ENCODE measurements at places on chromosomes 11 and 22.

- no peak for DNase-seq
These were observed 1.5 kb downstream of the PPFIA1 start for GRCh38 chr11:70272009-70272408.

- no peak for DNase-seq
These were observed 184.0 kb upstream of the SORL1-AS1 start for GRCh38 chr11:121636800-121637176.

DNA sequence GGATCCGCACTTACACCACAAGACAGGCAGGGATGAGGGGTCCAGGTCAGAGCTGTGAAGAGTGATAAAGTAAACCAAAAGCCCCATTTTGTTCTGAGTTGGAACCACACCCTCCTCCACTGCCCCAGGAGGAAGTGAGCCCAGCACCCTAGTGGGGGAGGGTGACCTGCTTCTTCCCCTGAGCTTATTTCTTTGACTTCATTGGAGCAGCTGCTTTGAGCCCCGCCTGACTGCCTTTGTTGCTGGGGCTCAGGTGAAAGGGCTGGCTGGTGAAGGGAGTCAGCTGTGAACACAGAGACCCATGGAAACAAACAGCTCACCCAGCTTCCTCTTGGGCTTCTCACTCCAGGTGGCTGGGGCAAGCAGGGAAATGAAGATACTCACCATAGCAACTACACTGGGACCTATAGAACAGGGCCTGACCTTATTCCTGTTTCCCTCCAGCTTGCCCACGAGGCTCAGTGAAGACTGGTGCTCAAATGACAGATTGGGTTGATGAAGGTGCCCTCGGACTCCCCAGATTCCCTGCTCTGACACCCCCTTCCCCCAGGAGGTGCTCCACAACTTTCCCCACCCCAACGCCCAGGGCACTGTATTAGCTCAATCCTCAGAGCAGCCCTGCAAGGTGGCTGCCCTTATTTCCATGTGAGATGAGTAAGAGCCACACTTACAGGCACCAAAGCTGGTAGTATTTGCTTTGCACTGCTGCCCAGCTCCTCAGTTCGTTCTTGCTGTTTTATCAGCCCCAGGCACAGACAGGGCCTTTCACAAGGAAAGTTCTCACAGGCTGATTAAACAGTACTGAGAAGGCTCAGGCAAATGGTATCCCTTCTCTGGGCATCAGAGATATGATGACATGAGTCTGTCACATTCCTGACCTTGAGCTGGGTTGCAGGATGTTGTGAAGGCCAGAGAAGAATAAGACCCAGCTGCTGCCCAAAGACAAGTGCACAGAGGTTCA is 2.4 kb downstream of the UCP2 start:
- peak; percentile 91 for DNase-seq

- no peak for DNase-seq
These were observed 40.8 kb downstream of the COMMD9 start for GRCh38 chr11:36248436-36248835.

DNA sequence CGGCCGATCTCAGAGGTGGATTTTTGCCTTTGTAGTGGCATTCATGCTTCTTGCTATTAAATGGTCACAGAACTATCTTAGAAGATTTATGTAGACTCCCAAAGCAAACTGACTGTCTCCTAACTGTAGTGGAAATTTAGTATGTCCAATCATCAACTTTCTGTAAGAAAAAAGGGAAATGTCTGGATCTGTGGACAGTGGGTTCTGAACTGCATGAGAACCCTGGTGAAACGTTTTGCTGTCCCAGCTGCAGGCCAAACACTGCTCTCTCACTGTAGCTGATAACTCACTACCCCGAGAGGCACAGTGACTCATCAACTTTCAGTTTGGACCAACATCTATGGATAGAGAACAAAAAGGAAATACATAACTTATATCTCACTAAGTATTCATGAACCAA is 387.1 kb downstream of the SOX6 start:
- no peak for DNase-seq

- peak; percentile 46 for DNase-seq
These were observed 25.2 kb downstream of the FLRT1 start for GRCh38 chr11:64060861-64061444.

- DNase-seq: no peak
These were observed 30.2 kb downstream of the MUC15 start for GRCh38 chr11:26541870-26542269.

DNA sequence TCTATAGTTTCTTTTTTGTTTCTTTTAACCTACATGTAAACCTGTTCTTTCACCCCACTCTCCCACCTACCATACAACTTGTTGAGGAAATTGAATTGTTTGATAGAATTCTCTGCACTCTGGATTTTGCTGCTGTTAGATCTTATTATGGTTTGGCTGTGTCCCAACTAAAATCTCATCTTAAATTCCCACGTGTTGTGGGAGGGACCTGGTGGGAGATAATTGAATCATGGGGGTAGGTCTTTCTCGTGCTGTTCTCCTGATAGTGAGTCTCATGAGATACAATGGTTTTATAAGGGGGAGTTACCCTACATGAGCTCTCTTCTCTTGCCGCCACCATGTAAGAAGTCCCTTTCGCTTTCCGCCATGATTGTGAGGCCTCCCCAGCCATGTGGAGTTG is 15.0 kb upstream of the PITPNB start:
- no peak for DNase-seq

DNA sequence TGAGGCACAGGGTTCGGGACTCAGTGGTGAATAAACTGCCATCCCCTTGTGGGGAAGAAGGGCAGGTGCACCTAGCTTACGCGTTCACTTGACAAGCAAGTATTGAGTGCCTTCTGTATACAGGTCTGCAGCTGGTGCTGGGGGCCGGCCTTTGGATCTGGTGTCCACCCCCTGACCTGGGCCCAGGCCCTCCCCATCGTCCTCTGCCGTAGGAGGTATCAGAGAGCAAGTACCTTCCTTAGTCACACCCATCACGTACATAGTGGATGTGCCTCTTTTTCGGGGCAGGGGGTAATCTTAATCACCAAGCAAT is 53.3 kb downstream of the SMIM38 start:
- DNase-seq: no peak

GRCh38 chr11:113655771-113656170 is 50.3 kb downstream of the TMPRSS5 start:
- no peak for DNase-seq

- no peak for DNase-seq
These were observed 977 bp upstream of the PGGHG start for GRCh38 chr11:287821-288477.

GRCh38 chr11:116250155-116250554 is 522.6 kb downstream of the BUD13 start:
- no peak for DNase-seq

- no peak for DNase-seq
These were observed 114.5 kb upstream of the SYT13 start for GRCh38 chr11:45400591-45400990.

GRCh38 chr11:565921-566509 is 5.2 kb downstream of the RASSF7 start:
- no peak for DNase-seq

- DNase-seq: no peak
These were observed 1047.3 kb upstream of the CNTN5 start for GRCh38 chr11:97973352-97973857.

DNA sequence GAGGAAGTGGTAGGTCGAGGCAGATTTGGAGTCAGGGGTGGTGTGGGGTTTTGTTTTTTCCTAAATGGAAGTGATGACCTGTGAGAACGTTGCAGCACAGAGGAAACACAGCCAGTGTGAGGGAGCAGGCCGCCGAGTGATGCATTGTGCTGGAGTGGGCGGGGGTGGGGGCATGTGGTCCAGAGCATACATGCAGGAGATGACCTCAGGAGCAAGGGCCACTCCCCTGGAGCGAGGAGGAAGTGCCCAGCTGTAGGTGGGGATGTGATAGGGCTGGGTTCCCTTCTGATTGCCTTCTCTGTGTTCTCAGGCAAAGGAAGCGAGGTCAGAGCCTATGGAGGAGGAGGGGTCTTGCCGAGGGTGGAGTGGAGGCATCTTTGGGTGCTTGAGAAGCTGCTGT is 81.4 kb downstream of the PPP6R3 start:
- DNase-seq: no peak

DNA sequence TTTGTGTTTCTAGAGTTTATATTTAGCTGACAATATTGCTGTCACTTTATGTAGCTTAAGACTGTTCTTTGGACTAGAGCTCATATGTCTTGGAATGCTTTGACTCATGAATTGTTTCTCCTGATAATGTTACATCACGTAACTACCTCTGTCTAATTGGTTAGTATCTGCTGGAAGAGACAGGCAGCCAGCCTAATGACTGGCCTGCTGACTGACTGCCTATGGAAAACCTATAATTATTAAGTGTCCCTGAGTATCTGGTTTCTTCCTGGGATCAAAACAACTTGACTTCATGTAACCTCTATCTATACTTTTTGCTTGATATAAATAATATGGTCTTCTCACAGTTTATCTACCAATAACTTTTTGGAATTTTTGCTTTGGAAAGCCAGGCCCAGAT is 9.4 kb downstream of the SOX6 start:
- DNase-seq: no peak

DNA sequence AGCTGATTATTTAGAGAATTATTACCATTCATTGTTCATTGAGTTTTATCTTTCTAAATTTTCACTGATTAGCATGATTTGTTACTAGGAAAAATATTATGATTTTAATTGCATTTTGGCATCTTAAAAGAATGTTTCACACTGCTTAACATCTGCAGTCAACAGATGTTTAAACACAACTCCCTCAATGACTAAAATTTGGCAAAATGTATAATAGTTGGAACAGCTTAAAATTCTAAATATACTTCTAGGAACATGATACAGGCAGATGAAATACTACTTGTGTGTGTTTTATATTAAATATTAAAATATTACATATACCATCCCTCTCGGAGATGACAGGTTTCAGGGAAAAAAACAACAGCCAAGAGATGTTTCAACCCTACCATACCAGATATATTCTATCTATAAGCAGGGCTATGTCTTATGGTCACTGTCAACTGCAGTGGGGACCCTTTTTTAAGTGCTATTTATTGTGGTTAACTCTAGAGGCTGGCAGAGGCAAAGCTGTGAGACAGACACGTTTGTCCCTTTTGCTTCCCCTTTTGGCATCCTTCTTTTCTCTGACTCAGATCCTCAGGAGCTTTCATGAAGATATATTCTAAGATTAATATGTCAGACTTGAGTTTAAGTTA is 81.9 kb downstream of the BDNF start:
- DNase-seq: no peak

GRCh38 chr11:123509737-123510578 is 79.9 kb downstream of the GRAMD1B start:
- no peak for DNase-seq

DNA sequence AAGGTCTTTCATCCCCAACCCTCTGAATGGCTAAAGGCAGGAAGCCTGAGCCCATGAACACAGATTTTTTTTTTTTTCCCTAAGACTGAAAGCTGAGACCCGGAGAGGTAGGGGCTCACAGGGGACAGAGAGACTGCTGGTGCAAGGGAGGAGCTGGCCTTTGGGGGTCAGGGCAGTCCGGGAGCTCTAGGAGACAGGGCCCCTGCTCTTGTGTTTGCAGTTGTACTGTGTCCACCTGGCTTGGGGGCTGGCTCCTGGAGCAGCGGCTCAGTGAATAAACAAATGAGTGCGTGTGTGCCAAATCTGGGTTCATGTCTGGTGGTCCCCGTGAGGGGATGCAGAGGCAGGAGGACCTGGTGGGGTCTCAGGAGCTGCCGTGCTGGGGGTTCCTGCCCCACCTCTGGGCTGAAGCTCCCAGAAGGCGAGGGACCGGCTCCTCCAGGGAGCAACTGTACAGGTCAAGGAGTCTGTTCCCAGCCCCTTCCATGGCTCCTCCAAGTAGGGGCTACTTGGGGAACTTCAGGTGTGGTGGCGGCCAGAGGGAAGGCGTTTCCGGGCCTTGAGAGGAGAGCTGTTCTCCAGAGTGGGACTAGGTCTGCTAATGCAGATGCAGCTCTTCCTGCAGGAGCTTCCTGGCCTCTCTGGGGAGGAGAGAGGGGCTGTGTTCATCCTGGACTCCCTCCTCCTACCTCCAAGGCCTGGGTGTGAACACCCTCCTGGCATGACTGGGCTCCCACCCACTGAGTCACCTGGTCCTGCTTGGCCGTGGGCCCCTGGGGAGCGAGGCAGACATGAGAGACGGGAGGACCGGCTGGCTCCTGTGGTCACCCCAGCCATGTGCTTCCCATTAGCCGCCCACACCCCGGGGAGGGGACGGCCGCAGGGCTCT is 57.6 kb downstream of the FBXO7 start:
- no peak for DNase-seq

DNA sequence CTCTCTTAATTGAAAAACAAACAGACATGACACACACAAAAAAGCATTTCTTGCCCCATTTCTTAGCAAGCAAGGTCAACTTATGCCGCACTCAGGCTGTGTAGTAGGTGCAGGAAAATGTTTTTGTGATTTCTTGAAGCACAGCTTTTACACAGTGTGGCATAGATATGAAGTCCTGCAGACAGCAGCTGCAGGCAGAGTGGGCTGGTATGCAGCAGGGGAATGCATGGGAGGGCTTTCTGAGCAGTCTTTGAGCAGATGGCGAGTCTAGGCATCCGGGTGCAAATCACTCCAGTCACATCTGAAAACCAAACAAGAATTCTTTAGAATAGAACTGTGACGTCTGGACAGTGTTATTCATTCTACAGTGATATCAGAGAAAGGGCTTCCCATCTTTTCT is 87.5 kb downstream of the BLID start:
- DNase-seq: no peak

DNA sequence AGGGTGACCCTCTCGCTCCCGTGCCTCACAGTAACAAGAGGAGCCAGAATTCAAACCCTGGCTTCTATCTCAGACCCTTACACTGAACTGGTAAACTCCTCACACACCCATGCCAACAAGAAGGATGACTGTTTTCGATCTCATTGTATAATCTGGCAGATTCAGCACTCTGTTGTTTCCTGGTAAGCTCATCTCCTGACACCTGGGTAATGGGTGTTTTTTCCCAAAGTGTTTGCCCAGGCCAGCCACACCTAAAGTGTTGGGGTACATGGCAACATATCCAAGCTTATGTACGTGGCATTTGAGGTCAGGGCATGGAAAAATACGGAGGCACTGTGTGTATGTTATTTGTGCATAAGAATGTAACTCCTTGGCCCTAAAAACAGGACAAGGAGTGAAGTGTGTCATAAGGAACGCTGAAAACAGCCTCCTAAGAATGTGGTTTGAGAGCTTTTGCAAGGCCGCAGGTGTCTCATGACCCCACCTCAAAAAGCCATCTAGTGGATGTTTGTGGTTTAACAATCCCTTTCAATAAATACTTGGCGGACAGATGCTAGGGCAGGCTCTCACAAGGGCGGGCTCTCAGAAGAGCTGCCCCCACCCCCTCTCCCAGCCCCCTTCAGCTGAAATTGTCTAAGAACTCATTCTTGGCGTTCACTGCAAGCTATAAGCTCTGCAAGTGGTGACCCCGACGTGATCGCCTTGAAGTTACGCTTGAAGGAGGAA is at the start of gene MS4A15:
MS4A15 (plus strand) TSS at position 561 of the 726 bp plus-strand sequence. CDS start 6,867 bp downstream, outside the sequence.
- peak; percentile 5 for DNase-seq

- no peak for DNase-seq
These were observed 131.9 kb upstream of the TEAD1 start for GRCh38 chr11:12542186-12542935.

DNA sequence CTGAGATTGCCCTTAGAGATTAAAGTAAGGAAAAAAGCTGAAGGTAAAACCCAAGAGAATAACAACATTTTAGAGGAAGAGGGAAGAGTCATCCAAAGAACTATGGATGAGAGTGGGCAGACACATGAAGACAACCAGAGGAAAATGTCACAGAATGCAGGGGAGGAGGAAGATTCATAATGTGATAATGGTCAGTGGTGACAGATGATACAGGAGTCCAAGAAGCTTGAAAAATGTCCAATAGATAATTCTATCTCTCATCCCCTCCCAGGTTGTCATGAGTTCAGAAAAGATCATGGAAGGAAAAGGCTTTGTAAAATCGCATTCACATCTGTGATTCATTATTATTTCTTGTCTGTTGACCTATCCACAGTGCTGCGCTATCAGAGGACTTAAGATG is 282.3 kb upstream of the CCDC90B start:
- DNase-seq: no peak

GRCh38 chr11:117126223-117126965 is 17.7 kb upstream of the PAFAH1B2 start:
- no peak for DNase-seq
